ENCODE measurements at places on chromosomes 4 and X. TPM values are rescaled to one million over a fixed set of nuclear protein-coding genes. Genes with fewer than 3 reads are reported as not detected.

The L1CAM gene
- total RNA-seq = 14.2 TPM

The SRPX2 gene
- 45.4 TPM for total RNA-seq

The SOWAHB gene
- 3.7 TPM for total RNA-seq

The CRMP1 gene
- total RNA-seq = not detected

DNA sequence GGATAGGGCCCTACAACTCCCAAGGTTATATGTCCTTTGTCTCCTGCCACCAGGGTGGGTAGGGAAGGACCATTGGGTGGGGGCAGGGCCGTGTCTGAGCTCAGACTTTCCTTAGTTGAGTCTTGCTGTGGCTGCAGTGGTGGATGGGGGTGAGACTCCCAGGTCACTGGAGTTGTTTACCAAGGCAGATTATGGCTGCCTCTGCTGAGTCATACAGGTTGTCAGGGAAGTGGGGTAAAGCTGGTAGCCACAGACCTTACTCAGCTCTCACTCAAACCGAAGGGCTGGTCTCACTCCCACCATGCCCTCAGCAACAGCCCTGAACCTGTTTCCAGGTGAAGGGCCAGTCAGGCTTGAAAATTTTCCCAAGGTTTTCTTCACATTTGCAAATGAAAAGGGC lies 58.8 kb upstream of the FAAH2 start:
- DNase-seq = peak; percentile 5

GRCh38 chrX:17633546-17633945 lies 103.7 kb upstream of the SCML1 start:
- no peak for DNase-seq

- peak; percentile 11 for DNase-seq
Measured at GRCh38 chrX:115018040-115018647, 728 bp upstream of the IL13RA2 start.

- DNase-seq = no peak
Measured at GRCh38 chrX:18956303-18957032, 27.4 kb downstream of the PHKA2 start.

- DNase-seq = no peak
Measured at GRCh38 chr4:119823891-119824290, 195.3 kb upstream of the PDE5A start.

- DNase-seq = peak; percentile 56
Measured at GRCh38 chr4:163544407-163545038, 50.0 kb downstream of the TMA16 start.

GRCh38 chrX:69142788-69143469 lies 22.3 kb downstream of the PJA1 start:
- no peak for DNase-seq

DNA sequence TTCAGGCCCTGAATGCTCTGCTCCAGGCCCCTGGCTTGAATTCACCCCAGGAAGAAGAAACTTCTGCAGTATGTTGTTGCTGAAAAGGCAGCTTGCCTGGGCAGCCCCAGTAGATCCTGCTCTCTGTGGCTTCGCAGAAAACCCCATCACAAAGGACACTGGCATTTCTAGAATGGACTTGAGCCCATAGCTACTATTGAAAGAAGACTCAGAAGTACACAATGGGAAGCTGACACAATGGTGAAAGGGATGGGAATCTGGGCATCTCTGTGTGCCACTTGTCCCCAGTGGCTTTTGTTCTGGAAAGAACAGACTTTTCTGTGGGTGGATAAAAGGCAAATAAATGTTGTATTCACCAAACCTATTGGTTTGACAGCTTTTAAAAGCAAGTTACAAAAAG lies 67.4 kb upstream of the SCML1 start:
- no peak for DNase-seq

DNA sequence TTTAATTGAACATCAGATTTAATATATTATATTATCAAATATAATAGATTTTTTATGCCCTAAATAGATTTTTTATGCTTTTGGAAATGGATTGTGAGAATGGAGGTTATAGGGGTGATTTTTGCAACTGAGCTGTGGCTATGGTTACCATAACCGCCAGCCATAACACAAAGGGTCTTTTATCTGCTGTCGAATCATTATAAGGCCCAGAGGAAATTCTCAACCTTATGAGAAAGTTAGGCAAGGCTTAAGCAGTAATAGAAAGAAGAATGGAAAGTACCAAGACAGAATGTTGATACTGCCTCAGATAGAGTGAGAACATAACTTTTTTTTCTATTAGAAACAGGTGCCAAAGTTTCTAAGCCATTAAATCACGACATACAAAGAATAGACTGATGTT lies 26.3 kb upstream of the CXCL6 start:
- DNase-seq = no peak

GRCh38 chr4:126097155-126097799 lies 782.5 kb downstream of the FAT4 start:
- DNase-seq = no peak

- peak; percentile 47 for DNase-seq
Measured at GRCh38 chr4:142314686-142315085, 531.4 kb downstream of the INPP4B start.

DNA sequence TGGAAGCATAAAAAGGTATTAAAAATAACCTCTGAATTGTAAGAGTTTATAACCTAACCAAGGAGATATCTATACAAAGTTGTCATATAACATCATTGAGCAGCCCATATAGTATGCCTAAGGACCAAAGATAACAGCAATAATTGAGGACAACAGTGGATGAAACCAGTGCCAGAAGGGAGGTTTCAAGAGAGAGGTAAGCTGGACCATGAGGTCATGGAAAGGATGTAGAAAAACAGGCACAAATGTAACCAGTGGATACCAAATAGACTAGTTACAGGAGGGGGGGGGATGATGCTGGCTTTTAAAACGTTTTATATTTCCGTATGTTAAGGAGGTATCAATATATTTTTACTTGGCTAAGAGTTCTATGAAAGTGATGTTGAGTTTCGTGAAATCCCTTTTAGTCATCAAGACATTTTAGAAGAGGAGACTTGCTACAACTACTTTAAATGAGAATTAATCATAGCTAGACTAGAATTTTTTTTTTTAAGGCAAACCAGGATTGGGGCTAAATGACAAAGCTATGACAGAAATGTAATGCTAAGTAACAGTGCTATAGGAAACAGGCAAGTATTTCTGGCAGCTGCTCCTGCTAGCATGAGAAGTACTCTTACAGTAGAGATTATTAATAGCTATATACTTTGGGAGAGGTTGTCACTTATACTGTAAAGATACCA lies 161.1 kb downstream of the FBXW7 start:
- no peak for DNase-seq

Data from Calu3 (cell line).